ENCODE measurements at places on chromosomes 11 and 22.

DNA sequence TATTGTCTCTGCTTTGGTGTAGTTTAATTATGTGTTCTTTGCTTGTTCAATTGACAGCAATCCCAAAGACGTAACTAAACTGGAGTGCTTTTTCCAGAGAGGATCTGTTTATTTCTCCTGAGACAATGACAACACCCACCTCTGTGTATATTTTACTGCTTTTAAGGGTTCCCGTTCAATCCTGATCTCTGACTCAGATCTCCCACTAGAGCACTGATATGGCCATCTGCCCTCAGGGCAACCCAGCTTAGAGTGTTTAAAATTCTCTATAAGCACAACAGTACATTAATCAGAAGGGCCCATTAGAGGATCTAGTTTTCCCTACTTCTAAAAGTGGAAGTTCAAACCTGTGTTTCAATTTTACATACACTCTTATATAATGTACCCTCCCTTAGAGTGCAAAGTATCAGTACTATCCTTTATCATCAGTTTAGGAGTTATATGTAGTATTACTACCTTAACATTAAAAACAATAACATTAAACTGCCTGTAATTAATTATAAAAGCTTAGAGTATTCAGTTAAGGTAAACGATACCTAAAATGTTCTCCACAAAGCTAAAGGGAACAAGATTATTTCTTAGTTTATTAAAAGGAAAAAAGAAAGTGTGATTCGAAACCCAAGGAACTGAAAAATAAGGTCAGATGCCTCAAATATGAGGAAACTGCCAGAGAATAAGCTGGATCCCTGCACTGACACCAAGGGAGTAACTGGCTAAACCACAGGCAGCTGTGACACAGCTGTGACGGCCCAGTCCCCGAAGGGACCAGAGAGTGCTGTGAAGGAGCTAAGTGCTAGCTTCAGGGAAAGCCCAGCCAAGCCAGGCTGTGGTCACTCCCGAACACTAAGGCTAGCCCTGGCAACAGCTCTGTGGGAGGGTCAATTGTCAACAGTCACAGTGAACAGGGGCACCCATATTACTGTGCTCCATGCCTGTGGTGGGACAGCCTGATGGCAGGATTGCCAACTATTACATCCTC is 15.2 kb downstream of the UFD1 start:
- peak; percentile 28 for DNase-seq

DNA sequence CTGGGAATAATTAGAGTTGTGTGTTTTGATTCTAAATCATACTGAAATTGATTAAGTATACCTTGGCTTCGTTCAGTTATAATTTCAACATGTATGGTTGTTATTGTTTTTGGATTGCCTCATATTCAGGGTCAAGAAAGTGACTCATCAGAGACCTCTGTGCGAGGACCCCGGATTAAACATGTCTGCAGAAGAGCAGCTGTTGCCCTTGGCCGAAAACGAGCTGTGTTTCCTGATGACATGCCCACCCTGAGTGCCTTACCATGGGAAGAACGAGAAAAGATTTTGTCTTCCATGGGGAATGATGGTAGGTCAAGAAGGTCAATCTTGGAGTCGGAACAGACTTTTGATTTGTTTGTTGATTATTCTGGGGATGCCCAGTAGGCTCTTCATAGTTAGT is 40.4 kb downstream of the KMT2A start:
- peak; percentile 53 for DNase-seq

DNA sequence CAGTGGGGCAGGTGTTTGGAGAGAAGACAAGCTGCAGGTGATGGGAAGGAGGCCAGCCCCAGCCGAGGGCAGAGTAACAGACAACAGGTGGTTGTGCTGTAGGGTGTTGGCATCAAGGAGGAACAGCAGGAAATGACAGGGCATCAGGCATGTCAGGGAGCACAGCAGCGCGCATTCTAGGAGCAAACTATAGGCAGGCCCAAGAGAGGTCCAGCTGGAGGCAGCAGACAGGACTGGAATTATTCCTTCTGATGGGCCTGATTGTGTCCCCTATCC is 13.6 kb downstream of the ADM start:
- DNase-seq, result no peak

GRCh38 chr11:68140496-68141245 is 19.5 kb upstream of the CHKA start:
- DNase-seq, result no peak

DNA sequence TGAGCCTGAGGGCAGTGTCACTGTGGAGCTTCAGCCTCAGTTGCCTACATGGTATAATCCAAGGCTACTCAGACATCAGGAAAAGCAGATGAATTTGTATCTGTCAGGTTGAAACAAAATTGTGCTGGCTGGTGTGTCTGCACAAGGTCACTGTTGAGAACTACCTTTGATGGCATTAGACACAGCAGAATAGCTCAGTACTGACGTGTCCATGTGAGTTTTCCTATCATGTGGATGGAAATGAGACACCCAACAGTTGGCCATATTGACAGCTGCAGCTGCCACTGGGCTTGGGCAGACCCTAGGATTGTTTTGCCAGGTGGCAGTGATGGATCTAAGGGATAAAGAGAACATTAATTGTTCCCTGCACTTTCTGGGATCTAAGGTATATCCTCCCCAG is 15.8 kb downstream of the CCDC134 start:
- DNase-seq, result no peak

GRCh38 chr22:24289114-24289513 is 18.5 kb downstream of the SPECC1L start:
- DNase-seq, result peak; percentile 89

GRCh38 chr11:65241692-65242091 is 20.1 kb upstream of the POLA2 start:
- DNase-seq, result no peak

GRCh38 chr11:66684635-66685034 is 6.9 kb upstream of the RBM4B start:
- no peak for DNase-seq

DNA sequence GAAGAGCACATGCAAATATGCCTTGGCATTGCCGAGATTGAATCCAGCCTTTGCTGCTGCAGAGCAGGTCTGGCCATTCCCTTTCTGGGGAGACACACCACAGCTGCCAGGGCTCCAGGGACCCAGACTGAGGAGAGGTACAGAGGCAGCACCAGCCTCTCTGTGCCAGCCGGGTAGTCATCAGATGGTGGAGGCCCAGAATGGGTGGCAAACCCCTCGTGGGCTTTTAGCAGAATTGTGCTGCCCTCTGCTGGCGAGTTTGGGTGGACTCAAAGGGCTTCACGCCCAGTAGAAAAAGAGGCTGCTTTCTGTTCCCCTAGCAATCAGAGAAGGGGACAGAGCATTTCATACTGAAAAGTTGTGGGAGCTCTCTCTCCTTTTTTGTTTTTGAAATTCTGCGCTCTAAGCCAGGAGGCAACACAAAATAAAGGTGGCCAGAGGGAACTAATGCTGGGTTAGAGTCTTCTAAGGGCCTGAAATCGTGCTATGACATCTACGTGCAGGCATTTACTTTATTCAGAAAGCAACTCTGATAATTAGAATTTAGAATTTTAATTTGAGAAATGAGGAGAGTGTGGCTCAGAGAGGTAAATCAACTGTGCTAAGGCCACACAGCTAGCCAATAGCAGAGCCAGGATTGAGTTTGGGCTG is 158.8 kb upstream of the NAV2 start:
- DNase-seq, result peak; percentile 72

GRCh38 chr22:50683994-50684371 is 11.4 kb downstream of the SHANK3 start:
- DNase-seq, result no peak

DNA sequence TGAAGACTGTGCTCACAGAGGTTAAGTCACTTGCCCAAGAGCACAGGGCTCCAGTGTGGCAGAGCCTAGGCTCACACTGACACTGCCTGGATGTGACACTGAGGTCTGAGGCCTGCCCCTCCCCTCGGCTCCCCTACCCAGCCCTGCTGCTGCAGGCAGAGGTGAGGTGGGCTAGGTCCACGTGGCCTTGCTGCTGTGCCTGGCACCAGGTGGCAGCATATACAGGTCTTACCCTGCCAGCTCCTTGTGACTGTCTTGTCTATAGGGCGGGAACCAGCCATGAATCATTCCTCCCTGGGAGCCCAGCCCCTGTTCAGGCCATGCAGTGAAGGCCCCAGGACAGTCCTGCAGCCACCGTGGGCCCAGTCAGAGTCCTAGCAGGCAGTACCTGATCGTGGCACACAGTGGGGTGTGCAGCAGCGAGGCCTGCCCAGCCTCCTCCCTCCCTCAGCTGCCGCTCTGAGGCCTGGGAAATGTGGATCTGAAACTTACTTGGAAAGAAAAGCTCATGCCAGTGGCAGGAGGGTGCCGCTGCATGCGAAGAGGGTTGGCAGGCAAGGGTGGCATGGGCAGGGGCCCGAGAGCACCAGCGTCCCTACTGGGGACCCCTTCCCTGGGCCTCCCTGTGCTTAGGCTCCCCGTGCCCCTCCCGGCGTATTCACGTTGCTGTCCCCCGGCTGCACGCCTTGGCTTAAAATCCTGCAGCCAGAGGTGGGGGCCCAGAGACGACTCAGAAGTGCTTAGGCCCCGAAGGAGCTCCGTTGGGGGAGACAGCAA is 1.2 kb upstream of the CERK start:
- peak; percentile 56 for DNase-seq

GRCh38 chr11:126862664-126863243 is 137.8 kb downstream of the KIRREL3 start:
- no peak for DNase-seq

DNA sequence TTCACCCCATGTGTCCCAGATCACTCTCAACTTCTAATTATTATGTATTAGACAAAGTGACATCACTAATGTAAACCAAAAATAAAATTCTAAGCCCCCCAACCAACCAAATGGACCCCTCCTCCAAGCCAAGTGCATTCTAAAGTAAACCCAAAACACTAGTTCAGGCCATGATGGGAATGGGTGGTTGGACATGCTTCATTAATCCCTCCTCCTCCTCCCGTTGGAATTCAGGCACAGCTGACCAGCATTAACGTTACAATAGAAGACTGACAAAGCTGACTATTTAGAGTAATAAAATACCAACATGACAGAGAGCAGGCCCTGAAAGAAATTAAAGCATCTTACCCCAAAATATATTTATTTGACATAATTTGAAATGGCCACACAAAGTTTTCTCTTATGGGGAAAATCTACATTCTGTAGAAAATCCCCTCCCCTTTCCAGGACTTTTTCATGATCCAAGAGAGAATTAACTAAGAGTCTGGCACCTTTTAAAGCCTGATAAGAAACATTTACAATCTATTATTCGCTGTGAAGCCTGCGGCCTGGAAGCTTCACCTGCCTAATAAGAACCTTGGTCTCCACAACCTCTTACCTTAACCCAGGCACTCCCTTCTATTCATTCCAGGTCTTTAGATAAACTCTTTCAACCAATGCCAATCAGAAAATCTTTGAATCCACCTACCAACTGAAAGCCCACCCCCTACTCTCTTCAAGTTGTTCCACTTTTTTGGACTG is 948.5 kb upstream of the CCDC90B start:
- DNase-seq, result no peak

DNA sequence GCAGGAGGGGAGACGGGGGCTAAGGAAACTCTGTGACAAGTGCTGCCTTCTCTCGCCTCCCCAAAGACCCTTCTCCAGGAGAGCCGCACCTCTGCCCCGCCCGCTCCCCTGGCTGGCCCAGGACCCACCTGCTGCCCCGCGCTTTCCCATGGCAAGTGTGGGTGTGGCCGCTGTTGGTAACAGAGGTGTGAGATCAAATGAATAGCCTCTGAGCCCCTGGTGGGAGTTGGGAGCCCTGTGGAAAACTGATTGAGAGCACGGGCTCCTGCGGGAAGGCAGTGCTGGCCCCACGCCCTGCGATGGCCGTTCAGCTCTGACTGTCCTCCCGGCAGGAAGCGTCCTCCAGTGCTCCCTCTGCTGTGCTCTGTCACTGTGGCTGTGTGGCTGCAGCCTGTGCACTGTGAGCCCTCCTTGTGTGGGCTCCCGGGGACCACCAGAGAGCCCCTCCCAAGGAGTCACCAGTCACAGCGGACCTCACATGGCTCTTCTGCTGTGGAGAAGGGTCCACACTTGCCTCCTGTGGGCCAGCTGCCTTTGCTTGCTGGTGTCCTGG is 1275.9 kb downstream of the BRD1 start:
- DNase-seq, result no peak

- DNase-seq, result peak; percentile 5
These were observed 14.7 kb downstream of the IGLL1 start for GRCh38 chr22:23565305-23565914.

DNA sequence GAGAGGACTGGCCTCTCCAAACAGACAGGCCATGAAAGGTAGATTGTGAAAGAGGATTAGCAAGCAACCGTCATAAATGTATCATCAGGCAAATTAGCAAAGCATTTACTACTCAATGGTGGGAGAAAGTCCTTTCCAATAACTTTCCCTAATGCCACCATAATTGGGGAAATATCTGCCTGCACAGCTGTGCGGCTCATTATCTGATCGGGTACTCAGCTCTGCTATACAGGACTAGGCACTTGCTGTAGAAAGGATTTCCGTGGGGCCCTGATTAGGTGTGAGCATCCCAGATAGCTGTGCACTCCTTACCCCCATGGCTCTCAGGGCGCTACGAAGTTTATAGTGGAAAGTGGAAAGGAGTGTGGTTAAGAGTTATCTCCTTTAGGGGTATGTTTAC is 309.7 kb upstream of the PLET1 start:
- no peak for DNase-seq

- no peak for DNase-seq
These were observed 18.3 kb downstream of the ELF5 start for GRCh38 chr11:34495239-34495723.

DNA sequence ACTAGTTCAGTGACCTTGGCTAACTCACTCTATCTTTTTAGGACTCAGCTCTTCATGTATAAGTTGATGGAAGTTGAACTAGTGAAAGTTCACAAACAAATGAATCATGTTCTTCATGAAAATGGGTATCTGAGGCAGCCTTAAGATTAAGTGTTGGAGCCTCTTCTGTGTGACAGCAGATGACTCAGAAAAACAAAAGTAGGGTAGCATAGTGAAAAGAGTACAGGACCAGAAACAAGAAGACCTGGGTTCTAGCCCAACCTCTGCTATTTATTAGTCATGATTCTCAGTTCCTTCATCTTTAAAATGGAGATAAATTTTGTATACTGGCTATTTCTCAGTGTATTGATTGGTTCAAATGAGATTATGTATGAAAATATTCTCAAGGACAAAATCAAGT is 60.2 kb downstream of the USP35 start:
- DNase-seq, result peak; percentile 22

DNA sequence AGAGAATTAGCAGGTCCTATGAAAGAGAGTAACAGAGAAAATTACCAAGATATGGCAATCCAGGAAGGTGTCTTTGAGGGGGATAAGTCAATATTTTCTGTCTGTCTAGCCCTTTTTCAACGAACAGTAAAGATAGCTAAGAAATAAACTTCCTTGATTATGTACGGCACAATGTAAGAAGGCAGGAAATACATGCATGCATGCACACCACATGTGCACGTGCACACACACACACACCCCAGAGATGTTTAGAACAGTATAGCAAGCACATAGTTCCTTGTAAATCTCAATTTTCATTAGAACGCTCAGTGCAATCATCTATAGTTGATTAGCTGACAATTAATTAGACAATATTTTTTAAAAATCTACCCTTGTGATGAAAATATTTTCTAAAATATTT is 74.7 kb downstream of the MPPED2 start:
- no peak for DNase-seq
